ENCODE measurements at places on chromosomes 13 and 19.

- DNase-seq = no peak
Measured at GRCh38 chr19:3190470-3190770, 4.7 kb downstream of the NCLN start.

- no peak for DNase-seq
Measured at GRCh38 chr13:48892053-48892687, 83.5 kb upstream of the FNDC3A start.

- no peak for DNase-seq
Measured at GRCh38 chr13:100389617-100390016, 199.0 kb downstream of the GGACT start.

DNA sequence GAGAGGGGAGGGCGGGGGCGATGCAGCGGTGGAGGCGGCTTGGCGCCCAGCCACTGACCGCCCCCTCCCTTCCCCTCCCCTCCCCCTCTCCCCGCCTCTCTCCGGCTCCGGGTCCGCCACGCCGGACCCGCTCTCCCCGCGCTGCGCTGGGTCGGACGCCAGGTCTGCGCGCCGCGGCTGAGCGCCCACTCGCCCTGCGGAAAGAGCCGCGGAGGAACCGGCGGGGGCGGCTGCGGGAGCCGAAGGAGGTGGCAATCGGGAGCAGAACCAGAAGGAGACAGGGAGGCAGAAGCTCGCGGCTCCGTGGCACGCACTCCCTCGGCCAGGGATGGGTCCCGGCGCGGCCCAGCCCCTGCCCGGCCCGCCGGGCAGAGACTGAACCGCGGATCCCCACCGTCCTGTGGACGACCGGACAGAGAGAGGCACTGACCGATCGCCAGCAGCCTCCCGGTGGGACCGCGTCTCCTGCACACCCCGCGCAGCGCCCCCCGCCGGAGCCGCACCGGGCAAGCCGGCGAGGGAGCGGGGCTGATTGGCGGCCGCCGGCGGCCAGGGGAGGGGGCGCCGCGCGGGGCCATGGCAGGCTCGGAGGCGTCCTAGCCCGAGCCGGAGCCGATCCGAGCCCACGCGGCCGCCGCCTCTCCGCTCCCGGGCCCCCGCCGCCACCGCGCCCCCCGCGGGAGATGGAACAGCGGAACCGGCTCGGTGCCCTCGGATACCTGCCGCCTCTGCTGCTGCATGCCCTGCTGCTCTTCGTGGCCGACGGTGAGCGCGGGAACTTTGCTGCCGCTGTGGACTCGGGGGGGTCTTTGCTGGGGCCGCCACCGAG is at the start of gene VSTM2B:
Gene VSTM2B, plus strand, starts transcription at position 94 of the 829 bp plus-strand sequence. Its CDS starts 590 bp downstream, at position 684.
- no peak for DNase-seq

GRCh38 chr13:111872475-111873150 is 194.3 kb upstream of the SOX1 start:
- no peak for DNase-seq

- no peak for DNase-seq
Measured at GRCh38 chr13:72754111-72754510, 26.4 kb downstream of the BORA start.

DNA sequence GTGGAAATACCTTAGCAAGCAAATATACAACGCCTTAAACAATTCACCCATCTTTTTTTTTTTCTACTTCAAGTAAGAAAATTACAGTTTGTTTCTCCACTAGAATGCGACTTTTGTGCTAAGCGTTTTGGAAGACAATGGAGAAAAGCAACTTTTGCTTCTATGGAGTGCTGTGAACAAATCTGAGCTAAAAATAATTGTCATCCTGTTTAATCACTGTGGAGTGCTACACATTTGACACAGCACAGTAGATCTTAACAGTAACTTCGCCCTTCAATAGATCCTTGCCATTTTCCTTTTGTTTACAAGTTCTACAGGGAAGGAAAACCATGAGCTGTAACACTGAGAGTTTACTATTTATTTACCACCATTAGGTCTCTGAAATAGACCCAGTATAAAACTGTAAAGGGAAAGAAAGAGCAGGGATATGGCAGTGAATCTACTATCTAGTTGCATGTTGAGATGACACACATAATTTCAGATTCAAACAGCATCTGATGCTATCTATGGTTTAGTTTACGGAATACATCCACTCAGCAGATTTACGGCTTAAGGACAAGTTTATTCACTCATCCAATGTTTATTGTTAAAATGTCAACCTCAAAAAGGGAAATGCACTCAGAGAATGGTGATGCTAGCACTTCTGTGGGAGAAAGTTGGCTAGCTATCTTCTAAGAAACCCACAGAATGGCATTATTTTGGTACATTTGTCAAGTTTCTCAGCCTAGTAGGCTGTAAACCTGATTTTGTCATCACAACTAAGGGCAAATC is 175.3 kb downstream of the VWA8 start:
- no peak for DNase-seq

- no peak for DNase-seq
Measured at GRCh38 chr13:35477386-35477946, 977 bp upstream of the MAB21L1 start.

- no peak for DNase-seq
Measured at GRCh38 chr19:33703438-33703750, 81.6 kb downstream of the CHST8 start.

GRCh38 chr19:55484593-55485438 is at the start of gene NAT14:
TSS of gene NAT14 (plus strand) at chr19:55485188. CDS start at chr19:55485709, 521 bp downstream.
- peak; percentile 80 for DNase-seq

- DNase-seq = no peak
Measured at GRCh38 chr13:26213345-26213744, 8.8 kb downstream of the RNF6 start.

Measured in hindlimb muscle (tissue), 1 donor.